ENCODE measurements at places on chromosomes 7 and 10. TPM values are rescaled to one million over a fixed set of nuclear protein-coding genes. Genes with fewer than 3 reads are reported as not detected.

The CEP55 gene
- total RNA-seq, result 0.16 TPM

- no peak for DNase-seq
These were observed 5.8 kb downstream of the NPTX2 start for GRCh38 chr7:98622926-98623325.

GRCh38 chr7:157320608-157320980, 16.2 kb upstream of the DNAJB6 start:
- DNase-seq, result no peak

GRCh38 chr10:78579995-78580394, 488.8 kb upstream of the ZMIZ1 start:
- DNase-seq, result peak; percentile 63

DNA sequence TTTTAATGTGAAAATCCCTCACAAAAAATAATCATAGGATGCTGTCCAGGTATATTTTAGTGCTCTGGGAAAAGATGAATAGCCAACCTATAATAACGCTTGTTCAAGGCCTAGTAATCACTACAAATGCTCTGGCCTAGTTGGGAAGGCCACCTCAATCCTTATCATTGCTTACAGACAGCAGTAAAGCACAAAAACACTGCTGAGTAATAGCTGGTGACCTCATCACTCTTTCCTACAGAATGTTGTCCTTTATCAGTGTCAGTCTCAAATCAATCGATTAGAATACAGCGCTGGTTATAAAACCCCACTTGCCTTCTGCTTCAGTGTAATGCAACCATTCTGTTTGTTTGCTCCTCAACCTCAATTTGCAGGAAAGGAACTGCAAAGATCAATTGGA, 72.6 kb upstream of the STEAP1 start:
- DNase-seq, result no peak

DNA sequence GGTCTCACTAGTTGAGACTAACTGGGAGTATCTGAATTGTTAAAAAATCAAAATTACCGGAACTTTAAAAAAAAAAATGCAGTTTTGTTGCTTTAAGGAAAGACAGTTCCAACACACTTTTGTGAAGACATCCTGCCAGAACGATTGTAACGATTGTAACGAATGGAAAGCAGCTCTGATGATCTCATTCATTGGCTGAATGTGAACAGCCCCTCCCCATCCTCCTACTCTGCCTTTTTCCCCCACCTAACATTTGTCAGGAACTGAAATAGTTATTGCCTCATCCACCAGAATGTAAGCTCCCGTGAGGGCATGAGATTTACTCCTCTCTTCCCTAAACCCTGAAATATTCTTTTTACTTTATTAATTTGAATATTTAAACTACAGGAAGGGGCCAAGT, 23.1 kb upstream of the ZC3HAV1L start:
- DNase-seq, result no peak

DNA sequence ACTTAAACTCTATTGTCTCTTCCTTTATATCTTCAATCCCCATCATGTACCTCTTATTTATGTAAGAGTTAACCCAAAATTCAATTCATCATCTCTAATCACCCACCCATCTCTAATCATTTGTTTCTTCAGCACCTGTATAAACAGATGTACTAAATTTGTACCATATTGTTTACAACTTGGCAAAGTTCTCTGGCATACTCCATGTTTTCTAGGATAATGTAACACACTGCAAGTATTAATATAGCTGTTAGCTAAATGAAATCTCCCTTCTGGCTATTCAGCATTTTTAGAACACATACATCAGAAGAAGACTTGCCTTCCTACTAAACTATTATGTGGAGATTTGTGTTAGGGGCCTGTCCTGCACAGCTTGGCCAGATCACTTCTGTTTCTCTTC, 33.1 kb downstream of the MALSU1 start:
- no peak for DNase-seq

DNA sequence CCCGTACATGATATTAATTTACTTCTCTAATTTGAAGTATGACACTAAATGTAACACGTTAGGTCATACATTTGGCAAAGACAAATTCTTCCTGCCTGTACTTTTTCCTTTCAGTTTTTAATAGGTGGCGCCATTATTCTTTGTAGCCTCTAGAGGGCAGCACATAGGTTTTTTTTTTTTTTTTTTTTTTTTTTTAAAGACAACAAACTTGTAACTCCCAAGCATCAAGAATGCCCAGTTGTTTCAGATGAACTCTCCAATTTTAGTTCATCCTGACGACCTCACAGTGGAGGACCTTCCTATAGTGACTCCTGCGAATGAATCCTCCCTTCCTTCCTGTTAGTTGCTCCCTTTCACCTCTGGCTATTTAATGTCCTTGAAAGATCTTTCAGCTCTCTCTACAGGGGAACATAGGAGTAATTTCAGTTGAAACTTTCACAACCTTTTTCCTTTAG, 139.3 kb upstream of the HDAC9 start:
- DNase-seq, result no peak

The GBX1 gene
- total RNA-seq, result not detected

All from right lobe of liver (tissue), 6 donors.